Small intestine (tissue), 16 donors: ENCODE measurements at places on chromosomes 3 and 15.

DNA sequence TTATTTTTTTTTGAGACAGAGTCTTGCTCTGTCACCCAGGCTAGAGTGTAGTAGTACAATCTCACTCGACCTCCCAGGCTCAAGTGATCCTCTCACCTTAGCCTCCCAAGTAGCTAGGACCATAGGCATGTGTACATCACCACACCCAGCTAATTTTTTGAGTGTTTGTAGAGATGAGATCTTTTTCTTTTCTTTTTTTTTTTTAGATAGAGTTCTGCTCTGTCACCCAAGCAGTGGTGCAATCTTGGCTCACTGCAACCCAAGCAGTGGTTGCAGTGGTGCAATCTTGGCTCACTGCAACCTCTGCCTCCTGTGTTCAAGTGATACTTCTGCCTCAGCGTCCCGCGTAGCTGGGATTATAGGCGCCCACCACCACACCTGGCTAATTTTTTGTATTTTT, 5.2 kb downstream of the CEP97 start:
- no peak for DNase-seq

DNA sequence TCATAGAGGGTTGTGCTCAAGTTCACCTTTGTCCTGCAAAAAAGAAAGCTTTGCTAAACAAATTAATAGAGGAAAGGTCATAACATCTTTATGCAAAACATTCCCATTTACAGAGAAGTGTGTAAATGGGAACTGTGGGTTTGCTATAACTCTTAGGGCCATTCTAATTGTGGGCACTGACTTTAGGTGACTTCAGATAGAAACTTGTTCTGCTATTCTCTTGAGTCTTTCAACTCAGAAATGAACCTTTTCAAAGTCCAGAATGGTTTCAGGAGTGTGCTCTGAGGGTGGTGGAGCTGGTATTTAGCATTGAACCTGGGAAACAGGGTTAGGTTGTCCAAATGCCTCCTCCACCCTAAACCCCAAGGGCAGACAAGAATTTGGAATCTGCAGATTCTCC, 34.0 kb downstream of the SPTSSB start:
- no peak for DNase-seq

- no peak for DNase-seq
Observed at GRCh38 chr15:93382200-93382820, 293.3 kb upstream of the RGMA start.

- no peak for DNase-seq
Observed at GRCh38 chr3:195566797-195567196, 16.9 kb downstream of the APOD start.

DNA sequence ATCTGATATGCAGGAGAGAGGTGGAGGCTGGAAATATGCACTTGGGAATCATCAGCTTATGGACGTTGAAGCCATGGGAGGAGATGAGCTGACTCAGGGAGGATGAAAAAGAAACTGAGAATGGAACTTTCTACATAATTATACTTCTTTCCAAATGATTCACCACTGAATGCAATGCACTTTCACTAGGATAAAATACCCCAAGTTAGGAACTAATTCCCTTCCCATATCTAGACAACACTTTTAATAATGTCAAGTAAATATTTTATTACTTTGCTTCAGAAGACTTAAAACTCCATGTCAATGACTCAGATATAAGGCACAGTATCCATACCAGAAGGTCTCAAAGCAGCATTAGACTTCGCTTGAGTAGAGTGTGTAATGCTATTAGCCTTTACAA, 24.2 kb downstream of the NPTN start:
- DNase-seq: no peak

DNA sequence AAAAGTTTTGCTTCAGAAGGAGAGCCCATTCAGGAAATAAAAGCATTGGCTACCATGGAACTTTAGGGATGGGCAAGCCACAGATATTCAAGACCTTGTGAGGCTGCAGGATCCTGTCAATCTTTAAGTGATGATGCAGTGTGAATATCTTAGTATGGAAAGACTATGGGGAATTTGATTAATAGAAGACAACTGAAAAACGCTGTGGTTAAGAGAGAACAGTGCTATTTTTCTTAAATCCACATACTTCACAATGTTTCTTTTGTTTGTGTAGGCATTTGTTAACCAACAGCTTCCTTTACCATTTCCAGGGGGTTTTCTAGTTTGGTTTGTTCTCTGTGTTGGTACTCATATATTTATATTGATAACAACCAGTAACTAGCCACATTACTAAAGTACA, 90.3 kb downstream of the TMEM212 start:
- DNase-seq: no peak

- DNase-seq: no peak
Observed at GRCh38 chr15:82183121-82184031, 79.2 kb downstream of the EFL1 start.

DNA sequence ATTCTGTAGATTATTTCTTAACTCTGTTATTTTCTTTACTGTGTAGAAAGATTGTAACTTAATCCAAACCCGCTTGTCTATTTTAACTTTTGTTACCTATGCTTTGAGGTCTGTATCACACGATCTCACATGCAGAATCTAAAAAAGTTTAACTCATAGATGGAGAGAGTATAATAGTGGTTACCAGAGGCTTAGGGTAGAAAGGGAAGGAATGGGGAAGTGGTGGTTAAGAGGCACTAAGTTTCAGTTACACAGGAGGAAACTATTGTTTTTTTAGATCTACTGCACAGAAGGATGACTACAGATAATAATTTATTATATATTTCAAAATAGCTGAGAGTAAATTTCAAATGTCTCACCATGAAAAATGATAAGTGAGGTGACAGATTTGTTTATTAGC, 515.2 kb downstream of the RSL24D1 start:
- DNase-seq: no peak

GRCh38 chr15:39966521-39966920, 32.6 kb downstream of the EIF2AK4 start:
- DNase-seq: no peak

GRCh38 chr15:75142499-75142898, 59.2 kb upstream of the C15orf39 start:
- no peak for DNase-seq

DNA sequence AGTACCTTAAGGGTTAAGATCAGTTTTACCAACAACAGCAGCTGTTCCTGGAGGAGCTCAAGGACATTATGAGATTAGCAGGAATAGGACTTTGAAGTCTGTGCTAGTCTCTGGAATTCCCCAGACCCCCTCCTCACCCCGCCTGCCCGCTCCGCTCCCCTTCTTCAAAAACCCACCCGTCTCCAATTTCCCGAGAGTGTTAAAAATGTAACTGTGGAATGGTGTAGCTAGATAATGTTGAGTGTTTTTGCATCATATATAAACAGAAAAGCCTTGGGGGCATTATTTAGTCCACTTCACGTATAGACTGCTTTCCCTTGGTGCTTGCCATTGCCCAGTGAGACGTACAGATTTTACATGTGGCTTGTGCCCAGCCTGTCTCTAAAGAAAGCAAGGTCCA, 65.0 kb upstream of the SEMA6D start:
- peak; percentile 11 for DNase-seq

GRCh38 chr3:32240159-32240545, 1.7 kb downstream of the CMTM8 start:
- peak; percentile 44 for DNase-seq

- DNase-seq: no peak
Observed at GRCh38 chr15:40420071-40420713, 14.6 kb downstream of the IVD start.

- no peak for DNase-seq
Observed at GRCh38 chr3:36937492-36937891, 7.4 kb downstream of the TRANK1 start.

GRCh38 chr15:31344823-31345605, 18.4 kb downstream of the KLF13 start:
- peak; percentile 98 for DNase-seq
